Astrocyte of the spinal cord (primary cell): ENCODE measurements at places on chromosomes 2 and 18.

DNA sequence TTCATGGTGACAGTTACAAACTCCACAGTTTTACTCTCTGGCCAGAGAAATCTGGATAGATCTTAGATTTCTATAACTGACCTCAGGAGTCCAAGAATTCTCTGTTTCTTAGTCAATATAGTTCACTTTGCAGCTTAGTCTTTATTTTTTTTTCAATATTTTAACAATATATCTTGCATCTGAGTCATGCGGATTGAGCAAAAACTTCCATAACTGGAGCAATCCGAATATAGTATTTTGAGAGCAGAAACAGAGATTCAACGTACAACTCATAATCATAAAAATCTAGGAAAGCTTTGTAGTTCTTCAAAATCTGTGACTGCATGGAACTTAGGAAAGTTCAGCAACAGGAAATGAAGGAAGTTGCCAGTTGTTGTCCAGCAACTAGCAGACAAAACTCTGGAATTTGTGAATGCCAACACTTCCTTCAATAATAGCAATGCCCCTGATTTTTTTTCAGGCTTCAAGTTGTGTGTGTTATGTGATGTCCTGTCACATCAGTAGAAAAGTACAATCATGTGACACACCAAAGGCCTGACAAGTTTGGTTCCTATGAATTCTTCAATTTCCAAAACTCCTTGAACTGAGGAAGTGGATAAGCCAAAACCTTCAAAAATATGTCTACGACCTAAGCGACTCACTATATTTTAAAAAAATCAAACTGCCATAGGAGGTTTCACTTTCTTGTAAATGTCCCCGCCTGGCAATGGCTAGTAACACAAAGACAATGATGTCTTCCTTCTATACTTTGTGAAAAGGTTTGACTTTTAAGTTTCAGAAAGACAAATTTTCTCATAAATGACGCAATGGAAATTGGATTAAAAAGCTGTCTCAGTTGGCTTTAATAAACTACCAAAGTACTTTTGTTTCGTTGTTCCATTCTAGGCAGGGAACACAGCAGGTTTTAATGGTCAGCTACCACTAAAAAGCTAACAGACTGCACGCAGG lies 510.6 kb downstream of the ERBB4 start:
- DNase-seq: no peak

DNA sequence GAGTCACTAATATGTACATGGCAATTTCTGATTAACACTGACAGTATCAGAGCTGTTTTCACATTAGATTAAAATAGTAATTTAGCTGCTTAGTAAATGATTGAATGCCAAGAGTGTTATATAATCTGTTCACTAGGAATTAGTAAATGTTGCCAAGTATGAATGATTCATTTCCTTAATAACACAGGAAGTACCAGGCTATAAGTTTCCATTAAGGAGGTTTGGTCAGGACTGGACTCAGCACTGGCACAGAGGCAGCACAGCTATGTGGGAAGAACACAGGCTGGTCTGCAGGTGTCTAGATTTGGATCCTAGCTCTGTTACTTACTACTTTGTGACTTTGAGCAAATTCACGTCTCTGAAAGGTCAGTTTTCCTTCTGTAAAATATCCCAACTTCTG lies 97.2 kb downstream of the TDRD15 start:
- DNase-seq: peak; percentile 1

- DNase-seq: peak; percentile 87
Measured at GRCh38 chr2:121790276-121790956, 35.0 kb downstream of the TSN start.

- peak; percentile 37 for DNase-seq
Measured at GRCh38 chr2:216210701-216211540, 101.8 kb downstream of the XRCC5 start.

GRCh38 chr2:162480067-162480466 lies 136.1 kb downstream of the GCA start:
- peak; percentile 45 for DNase-seq

GRCh38 chr2:204357286-204357685 lies 188.0 kb upstream of the PARD3B start:
- DNase-seq: no peak

DNA sequence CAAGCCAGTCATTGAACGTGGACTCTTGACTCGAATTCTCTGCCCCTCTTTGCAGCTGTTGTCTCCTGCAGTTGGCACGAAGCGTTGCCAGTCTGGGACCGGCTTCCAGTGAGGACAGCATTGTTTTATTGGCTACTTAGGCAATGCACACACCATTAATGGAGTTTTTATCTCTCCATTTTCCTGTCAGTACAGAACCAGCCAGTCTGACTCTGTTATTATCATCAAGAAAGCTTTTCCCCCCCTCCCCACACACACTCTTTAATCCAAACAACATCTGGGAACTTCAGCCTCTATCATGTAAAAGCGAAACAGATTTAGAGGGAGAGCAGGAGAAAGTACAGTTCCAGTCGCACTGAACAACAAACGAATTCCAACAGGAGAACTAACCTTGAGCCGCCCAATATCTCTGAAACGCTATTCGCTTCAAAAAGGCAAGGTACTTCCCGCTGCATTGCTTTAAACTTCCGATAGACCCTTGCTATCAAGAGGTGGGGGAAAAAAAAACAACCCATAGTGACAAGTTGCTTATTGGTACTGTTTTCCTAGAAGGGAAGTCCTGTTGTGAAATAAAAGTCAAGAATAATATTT lies 38.2 kb downstream of the ACVR1 start:
- peak; percentile 35 for DNase-seq

GRCh38 chr2:226730481-226730880 lies 69.1 kb downstream of the IRS1 start:
- DNase-seq: peak; percentile 39

DNA sequence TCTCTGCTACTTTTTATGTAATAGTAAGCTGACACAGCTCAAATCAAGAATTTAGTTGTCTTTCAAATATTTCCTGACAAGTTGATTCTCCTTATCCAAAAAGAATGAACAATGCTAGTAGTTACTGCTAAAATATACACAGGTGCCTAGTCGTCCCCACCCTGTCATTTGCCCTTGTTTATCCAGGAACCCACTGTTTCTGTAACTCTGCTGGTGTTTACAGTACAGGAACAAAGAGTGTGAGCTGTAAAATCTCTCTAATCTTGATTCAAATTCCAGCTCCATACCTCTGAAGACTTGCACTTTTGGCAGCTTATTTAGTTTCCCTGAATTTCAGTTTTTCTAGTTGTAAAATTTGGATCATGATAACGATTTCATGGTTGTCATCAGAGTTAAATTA lies 21.1 kb upstream of the SCYGR2 start:
- DNase-seq: no peak

DNA sequence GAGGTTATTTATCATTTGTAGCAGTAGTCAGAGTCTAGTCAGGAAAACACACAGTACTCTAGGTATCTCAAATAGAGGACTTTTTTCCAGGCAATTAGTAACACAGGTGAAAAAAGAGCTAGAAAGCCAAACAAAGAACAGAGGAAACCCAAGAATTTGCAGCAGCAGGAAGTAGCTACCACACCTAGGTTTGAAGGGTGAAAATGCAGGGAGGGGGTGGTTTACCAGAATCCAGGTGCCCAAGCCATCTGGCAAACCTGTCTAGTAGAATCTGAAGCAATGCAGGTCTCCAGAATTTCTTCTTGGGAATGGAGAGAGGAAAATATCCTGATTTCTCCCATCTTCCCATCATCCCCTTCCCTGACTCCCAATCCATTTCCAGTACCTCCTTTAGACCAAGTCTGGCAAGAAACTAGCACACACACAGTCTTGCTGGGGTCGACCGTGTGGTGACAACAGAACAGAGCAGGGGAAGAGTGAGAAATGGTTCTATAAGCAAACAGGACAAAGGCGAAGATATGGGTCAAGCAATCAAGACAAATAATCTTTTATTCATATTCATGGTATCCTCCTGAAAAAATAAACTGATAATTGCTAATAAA lies 231.9 kb upstream of the MMADHC start:
- DNase-seq: no peak

- no peak for DNase-seq
Measured at GRCh38 chr2:25592766-25593292, 80.5 kb downstream of the DTNB start.

- DNase-seq: no peak
Measured at GRCh38 chr2:41880561-41881243, 167.1 kb upstream of the PKDCC start.

DNA sequence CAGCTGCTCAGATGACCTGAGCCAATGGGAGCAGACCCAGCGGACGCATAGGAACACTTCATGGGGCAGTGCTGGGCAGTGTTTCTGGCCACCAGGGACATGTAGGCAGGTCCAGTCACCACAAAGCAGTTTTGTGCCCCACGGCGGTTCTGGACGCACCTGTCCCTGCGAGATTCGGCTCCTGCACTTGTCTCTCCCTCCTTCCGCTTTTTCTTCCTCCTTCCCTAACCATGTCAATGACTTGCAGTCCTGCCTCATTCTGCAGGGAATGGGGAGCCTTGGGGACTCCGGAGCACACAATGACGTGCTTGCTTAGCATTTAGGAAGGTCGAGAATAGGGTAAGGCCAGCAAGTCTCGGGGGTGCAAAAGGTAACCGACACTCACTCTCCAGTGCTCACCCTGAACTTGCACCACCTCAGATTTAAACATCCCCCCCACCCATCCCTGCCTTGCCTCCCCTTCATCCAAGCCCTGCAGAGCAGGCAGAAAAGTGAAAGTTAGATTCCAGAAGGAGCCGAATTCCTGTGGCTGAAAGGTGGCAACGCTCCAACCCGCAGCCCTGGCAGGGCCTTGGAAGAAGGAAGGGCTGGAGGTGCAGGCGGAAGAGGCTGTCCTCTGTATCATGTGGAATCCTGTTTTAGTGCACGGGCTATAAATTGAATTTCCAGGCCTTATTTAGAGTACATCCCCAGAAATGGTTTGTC lies 40.5 kb upstream of the ATG16L1 start:
- DNase-seq: peak; percentile 94

GRCh38 chr2:200447139-200447855 lies 62.6 kb downstream of the KCTD18 start:
- no peak for DNase-seq

DNA sequence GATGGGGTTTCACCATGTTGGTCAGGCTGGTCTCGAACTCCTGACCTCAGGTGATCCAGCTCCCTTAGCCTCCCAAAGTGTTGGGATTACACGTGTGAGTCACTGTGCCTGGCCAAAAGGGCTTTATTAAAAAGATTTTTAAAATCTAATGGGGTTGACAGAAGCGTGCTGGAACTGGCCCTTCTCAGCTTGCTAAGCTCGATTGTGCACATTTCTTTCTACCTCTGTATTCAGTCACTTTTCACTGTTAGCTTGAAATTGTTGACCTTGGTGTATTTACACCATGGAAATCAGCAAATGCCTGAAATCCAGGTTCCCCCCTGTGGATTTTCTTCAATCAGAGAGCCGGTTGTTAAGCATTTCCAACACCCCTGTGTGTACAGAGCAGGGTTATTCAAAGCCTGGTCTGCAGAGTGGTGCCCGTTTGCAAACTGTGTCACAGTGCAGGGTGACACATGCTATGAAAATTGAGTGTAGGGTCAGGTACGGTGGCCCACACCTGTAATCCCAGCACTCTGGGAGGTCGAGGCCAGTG lies 140.2 kb downstream of the TGIF1 start:
- DNase-seq: no peak

GRCh38 chr2:45257820-45258219 lies 248.6 kb upstream of the SIX2 start:
- no peak for DNase-seq

- DNase-seq: no peak
Measured at GRCh38 chr2:30034052-30034775, 112.6 kb upstream of the YPEL5 start.

DNA sequence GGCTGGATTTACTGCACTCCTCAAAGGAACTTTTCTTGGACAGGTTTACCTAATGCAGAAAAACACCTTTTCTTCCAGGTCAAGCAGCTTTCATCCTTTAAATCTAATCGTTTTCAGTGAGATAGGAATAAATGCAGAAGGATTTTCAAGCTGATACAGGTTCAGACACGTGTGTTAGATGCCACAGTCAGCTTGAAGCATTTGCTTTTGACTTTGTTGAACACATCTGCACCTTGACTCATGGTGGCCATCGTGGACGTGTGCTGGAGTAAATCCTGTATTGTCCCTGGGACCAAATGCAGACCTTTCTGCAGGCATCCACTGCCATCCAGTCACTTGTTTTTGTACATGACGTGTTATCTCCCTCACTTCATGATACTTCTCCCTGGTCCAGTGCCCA lies 61.9 kb downstream of the KLHL29 start:
- DNase-seq: no peak

- DNase-seq: no peak
Measured at GRCh38 chr2:123720760-123721159, 304.3 kb upstream of the CNTNAP5 start.

GRCh38 chr2:71477231-71477691 lies 23.9 kb downstream of the DYSF start:
- DNase-seq: no peak

DNA sequence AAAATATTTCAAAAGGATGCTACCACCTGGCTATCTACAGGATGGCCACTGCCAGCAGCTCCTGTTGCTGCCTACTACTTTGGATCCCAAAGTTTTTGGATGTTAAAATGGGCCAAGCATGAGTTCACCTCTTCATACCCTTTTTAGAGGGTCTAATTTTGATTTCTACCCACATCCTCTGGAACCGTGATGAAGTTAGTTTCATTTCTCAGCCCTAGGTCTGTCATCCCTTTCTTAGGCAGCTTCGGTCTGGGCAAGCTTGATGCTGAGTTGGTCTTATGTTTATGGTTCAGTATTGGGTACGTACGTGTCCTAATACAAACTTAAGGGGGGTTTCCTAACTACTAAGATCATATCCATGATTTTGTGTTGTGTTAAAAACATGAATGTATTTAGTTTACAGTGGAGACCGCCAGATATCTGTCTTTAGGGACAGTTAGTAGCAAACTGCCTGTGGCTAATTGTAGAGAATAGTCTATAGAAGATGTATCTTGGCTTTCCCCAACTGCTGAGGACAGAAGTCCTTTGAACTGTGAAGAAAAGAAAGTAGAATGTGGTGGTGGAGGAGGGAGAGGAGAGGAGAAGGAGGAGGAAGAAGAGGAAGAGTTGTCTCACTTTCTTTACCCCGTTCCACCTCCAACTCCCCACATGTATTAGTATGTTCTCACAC lies 184.9 kb downstream of the UBE2E3 start:
- no peak for DNase-seq

- DNase-seq: no peak
Measured at GRCh38 chr2:234374736-234375135, 122.1 kb downstream of the ARL4C start.

GRCh38 chr2:217739741-217740140 lies 263.1 kb downstream of the TNS1 start:
- DNase-seq: no peak

- no peak for DNase-seq
Measured at GRCh38 chr2:11898576-11898975, 152.1 kb downstream of the LPIN1 start.

GRCh38 chr2:96195410-96196066 lies 13.1 kb downstream of the STARD7 start:
- peak; percentile 75 for DNase-seq

GRCh38 chr2:223626716-223627115 lies 24.6 kb upstream of the SCG2 start:
- DNase-seq: peak; percentile 75

GRCh38 chr2:172227719-172228118 lies 125.0 kb upstream of the DLX2 start:
- DNase-seq: no peak
